Kidney (tissue), 22 donors: ENCODE measurements at places on chromosomes 16 and 17. TPM values are rescaled to one million over a fixed set of nuclear protein-coding genes. Genes with fewer than 3 reads are reported as not detected.

DNA sequence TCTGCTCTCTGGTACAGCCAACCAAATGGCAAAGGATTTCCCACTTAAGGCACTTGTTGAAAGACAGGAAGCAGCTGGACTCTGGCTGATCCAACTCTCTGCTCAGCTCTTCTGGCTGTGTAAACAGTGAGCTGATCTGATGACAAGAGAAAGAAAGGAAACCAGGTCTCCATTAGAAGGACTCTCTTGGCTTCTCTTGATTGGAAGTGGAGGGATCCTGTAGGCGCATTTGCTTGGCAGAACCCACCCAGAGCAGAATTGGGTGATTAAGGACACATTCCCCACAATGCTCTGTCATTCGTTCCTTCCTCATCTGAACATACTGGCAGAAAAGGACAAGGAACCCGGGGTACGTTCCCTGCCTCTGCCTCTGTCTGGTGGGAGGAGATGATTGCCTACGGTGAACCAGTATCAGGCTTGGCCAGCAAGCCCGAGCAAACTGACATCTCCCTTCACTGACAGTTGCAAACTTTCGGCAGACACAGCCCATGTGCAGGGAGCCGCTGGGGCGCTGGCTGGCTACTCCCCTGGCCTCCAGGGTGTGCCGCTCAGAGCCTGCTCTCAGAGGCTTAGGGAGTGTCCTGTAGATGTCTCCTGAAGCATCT is 29.1 kb downstream of the LDHD start:
- DNase-seq, result peak; percentile 75

The OR1A1 gene
- not detected for polyA plus RNA-seq

- no peak for DNase-seq
Measured at GRCh38 chr16:86391984-86392383, 118.3 kb upstream of the FOXF1 start.

The TP53TG3 gene
- not detected for polyA plus RNA-seq

- DNase-seq, result no peak
Measured at GRCh38 chr17:37392024-37392590, 14.5 kb downstream of the ACACA start.

The KRTAP9-2 gene
- not detected for polyA plus RNA-seq
